ENCODE measurements at places on chromosomes 4 and X.

GRCh38 chrX:2351999-2352995 is 148.5 kb downstream of the DHRSX start:
- DNase-seq = peak; percentile 82

- no peak for DNase-seq
Observed at GRCh38 chr4:26204911-26205370, 115.9 kb upstream of the RBPJ start.

GRCh38 chr4:55864577-55865223 is 11.3 kb downstream of the EXOC1 start:
- no peak for DNase-seq

GRCh38 chr4:90543419-90544170 is 416.4 kb downstream of the CCSER1 start:
- no peak for DNase-seq

GRCh38 chr4:74039315-74039763 is 850 bp upstream of the CXCL3 start:
- no peak for DNase-seq

DNA sequence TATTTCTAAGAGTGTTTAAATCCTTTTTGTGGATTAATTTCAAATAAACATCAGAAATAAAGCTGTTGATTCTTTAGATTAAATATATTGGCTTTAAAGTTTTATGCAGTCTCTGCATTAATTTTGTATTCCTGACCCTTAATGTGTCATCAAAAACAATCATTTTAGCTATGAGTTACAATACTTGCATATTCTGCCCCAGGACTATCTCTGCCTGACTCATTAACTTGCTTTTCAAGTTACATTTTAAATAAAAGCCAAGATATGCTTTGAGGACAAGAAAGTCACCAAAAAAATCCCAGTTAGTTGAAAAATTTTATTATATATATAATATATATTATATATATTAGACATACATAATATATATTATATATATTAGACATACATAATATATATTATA is 208.7 kb downstream of the ADGRL3 start:
- DNase-seq = no peak

GRCh38 chr4:151862766-151863165 is 102.0 kb upstream of the GATB start:
- no peak for DNase-seq

DNA sequence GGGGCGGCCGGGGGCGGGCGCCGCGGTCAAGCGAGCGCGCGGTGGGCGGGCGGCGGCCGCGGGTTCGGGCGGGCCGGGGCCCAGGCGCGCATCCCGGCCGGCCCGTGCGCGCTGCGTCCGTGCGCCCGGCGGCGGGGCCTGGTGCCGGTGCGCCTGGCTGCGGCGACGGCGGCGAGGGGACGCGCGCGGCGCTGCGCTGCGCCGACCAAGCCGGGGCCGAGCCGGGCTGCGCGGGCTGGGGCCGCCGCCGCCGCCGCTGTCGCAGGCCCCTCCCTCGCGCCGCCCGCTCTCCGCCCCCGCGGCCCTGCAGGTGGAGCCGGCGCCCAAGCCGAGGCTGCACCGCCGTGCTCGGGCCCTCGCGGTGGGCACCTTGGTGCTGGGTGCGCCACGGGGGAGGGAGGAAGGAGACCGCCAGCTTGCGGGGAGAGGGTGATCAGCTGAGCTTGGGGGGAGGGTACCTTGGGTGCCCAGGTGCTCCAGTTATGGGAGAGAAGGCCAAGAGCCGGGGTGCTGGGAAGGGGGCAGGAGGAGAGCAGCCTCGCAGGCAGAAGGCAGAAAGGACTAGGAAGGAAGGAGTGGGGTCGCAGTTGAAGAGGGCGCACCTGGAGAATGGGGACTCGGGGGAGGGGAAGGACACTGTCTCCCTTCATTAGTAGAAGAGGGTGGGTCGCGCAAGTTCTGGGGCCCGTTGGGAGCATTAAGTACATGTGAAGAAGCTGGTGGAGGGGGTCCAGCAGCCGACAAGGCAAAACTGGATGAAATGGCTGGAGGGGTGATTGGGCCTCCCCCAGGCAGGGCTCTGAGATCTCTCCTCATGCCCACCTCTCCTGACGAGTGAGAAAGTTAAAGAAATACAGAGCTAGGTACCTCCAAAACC is at the start of gene PPP2R2C:
TSS of gene PPP2R2C (minus strand) at position 228 of the 877 bp plus-strand sequence. CDS start 385 bp downstream, outside the sequence.
- DNase-seq = no peak

DNA sequence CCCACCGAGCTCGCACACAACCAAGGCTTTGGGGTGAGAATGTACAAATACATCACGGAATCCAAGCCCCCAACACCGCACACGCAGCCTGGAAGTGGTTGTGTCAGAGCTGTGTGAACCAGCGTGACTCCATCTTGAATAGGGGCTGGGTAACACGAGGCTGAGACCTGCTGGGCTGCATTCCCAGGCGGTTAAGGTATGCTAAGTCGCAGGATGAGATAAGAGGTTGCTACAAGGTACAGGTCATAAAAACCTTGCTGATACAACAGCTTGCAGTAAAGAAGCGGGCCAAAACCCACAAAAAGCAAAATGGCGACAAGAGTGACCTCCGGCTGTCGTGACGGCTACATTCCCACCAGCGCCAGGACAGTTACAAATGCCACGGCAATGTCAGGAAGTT is 258.4 kb downstream of the DHRSX start:
- DNase-seq = no peak

GRCh38 chrX:132956421-132957210 is 1.8 kb downstream of the HS6ST2 start:
- peak; percentile 3 for DNase-seq

DNA sequence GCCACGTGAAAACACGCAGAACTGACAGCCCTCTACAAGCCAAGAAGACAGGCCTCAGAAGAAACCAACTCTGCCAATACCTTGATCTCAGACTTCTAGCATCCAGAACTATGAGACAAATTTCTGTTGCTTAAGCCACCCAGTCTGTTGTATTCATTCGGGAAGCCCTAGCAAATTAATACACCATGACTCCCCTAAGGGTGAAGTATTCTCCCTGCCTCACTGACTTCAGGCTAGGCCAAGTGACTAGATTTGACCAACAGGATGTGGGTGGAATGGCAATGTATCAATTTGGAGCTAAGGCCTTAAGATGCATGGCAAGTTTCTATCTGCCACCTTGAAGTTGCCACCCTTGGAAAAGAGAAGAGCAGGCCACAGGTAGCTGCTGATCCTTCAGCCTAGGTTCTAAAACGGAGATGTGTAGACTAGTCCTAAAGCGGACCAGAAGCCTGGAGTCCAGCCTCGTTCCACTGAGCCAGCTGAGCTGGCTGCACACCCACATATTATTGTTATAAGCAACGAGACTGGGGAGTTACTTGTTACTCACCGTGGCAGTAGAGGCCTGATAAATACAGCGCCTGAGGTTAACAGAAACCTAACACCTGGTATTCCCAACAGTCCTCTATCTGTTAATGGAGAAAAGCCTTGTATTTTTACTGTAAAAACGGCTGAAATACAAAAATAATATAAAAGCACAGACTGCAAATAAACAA is 16.4 kb downstream of the SCARB2 start:
- peak; percentile 30 for DNase-seq

DNA sequence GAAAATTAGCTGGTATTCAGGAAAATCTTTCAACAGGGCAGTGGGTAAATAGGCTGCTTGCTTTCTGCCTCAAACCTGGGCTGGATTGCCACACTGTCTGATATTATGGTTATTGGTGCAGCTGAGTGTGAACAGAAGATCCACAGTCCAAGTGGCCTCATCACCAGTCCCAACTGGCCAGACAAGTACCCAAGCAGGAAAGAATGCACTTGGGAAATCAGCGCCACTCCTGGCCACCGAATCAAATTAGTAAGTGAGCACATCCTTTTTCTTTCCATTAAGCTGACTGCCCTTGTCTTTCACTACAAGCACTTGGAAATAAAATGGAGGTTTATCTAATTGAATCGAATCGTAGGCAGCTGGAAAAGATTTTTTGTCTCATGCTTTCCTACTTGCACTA is 204.7 kb downstream of the TLL1 start:
- DNase-seq = no peak

DNA sequence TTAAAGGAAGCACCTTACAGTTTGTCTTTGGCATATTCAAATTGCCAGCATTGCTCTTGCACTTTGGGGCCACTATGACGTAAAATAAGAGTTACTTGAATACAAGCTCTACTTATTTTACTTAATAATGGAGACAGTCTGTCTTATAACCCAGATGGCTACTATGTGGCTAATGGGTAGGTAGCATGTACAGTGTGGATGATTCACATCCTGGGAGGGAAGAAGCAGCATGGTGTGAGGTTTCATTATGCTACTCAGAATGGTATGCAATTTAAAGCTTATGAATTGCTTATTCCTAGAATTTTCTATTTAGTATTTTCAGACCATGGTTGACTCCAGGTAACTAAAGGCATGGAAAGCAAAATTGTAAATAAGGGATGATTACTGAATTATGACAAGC is 761.8 kb upstream of the ATOH1 start:
- DNase-seq = no peak

DNA sequence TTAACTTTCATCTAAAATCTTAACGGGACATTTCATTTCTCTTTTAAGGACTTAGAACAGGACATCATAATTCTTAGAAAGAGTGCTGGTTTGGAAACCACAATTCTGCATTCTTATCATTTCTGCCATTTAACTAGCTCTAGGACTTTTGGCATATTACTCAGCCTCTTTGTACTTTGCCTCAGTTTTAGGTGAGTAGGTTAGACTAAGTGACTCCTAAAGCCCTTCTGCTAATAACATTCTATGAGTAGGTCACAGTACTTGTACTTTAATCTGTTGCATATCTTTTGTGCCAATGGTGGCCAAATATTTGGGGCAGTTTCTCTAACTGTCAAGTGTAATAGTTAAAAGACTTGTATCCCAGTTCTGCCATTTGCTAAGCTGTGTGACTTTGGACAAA is 115.4 kb upstream of the NUDT6 start:
- DNase-seq = peak; percentile 37

DNA sequence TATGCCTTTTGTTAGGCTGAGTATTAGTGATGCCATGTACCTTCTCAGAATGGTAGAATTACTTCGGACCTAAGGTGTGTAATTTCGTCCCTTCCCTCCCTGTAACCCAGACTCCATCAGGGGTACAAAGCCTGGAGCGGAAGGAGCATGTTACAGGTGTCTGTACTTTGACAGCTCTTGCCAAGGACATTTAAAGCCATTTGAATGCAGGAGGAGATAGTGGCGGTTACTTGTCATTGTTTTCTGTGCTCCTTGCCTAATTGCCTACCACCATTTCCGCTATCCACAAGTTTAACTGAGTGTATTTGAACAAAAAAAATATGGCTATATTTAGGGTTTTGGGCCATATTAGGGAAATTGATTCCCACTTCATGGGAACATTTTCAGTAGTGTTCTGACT is 1.8 kb downstream of the FNIP2 start:
- DNase-seq = no peak

- peak; percentile 40 for DNase-seq
Observed at GRCh38 chr4:98613453-98614075, 44.8 kb downstream of the TSPAN5 start.

DNA sequence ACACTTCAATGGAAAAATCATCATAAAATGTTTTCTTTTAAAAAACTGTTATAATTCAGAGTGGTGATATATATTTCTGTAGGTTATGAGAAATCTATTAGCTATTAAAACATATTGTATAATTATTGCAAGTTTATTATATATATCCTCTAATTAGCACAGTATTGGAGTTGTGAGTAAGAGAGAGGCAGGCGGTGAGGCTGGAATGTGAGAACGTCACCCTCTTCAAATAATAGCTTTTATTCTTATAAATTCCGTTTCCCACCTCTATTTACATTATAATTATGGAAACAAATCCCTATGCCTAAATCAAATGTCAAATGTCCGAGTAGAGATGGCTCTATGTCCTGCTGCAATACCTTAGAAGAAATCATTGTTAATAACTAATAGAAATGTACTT is 292.9 kb downstream of the ADGRL3 start:
- DNase-seq = no peak

GRCh38 chr4:146916479-146917076 is 29.1 kb downstream of the TTC29 start:
- peak; percentile 35 for DNase-seq

DNA sequence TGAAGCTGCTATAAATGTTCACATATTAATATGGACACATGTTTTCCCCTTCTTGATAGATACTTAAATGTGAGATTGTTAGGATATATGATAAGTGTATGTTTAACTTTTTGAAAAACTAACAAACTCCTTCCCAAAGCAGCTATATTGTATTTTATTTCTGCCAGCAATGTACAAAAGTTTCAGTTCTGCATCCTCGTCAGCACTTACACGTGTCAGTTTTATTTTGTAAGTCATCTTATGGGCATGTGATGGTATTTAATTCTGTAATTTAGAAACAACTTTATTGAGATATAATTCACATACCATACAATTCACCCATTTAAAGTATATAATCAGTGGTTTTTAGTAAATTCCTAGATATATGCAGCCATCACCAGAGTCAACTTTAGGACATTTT is 31.6 kb downstream of the RAPGEF2 start:
- DNase-seq = no peak

Data from GM03348 (cell line).